ENCODE measurements at places on chromosomes 7 and 10. TPM values are rescaled to one million over a fixed set of nuclear protein-coding genes. Genes with fewer than 3 reads are reported as not detected.

DNA sequence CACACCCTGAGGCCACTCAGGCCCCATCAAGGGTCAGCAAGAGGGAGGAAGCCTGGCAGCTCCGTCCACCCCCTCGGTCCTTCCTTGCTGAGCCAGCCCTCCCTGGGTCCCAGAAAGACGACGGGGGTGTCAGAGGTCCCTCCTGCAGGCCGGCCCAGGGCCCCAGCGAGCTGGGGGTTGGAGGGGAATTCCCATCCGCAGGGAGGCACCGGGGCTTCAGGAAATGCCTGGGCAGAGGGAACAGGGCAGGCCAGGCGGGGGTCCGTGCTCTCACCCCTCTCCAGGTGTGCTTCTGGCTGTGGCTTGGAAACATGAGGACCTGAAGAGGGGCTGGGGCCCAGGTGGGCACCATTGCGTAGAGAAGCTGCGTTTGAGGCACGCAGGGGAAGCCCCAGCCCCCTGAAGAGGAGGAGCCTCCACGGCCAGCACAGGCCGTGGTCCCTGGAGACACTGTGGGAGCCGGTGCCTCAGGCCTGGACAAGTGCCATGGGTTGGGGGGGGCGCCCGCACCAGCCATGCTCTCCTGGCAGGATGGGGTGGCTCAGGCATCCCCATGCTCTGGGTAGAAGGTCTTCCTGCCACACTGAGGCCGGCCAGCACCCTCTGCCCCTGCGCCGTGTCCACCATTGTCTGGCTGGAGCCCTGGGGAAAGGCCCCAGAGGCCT is 66.7 kb downstream of the PDGFA start:
- DNase-seq = no peak

DNA sequence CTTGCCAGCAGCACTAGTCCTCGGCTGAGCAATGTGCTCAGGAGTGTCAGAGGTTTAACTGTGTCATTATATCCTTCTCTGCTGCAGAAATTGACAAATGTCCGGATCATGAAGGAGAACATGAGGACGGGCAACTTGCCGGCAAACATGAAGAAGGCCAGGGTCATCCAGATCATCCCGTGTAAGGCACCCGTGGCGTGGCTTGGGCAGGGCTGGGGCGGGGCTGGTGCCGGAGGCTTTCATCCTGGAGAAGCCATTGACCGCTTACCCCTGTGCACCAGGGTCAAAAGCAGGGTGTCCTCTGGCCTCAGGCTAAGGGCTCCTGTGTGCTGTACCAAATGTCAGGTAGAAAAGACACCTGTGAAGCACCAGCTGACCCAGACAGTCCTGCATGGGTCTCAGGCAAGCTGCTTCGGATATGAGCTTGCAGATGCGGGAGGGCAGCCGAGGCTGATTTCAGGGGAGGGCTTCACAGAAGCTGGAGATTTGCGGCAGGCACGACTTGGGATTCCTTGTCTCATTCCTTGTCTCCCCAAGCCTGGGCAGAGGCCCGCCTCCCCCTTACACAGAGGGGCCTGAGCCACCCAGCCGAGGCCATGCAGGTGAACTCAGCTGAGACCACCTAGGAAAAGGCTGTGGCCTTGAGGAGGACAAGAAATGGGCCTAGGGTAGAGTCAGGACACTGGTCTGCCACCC is 55.4 kb downstream of the MKI67 start:
- no peak for DNase-seq

DNA sequence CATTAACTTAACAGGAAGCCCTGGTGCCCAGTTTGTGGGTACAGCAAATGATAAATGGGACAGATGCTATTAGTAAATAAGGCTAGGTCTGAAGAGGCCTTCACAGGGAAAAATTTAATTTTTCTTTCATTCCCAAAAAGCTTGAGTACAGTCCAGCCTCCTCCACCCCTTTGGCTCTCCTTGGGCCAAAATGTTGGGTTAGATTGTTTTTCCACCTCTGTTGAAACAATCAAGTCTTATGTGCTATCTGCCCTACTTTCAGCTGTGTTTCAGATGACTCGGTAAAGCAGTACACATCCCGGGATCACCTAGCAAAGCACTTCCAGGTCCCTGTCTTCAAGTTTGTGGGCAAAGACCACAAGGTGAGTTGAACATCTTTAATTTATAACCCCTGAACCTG is 24.3 kb downstream of the PLA2G12B start:
- DNase-seq = no peak

DNA sequence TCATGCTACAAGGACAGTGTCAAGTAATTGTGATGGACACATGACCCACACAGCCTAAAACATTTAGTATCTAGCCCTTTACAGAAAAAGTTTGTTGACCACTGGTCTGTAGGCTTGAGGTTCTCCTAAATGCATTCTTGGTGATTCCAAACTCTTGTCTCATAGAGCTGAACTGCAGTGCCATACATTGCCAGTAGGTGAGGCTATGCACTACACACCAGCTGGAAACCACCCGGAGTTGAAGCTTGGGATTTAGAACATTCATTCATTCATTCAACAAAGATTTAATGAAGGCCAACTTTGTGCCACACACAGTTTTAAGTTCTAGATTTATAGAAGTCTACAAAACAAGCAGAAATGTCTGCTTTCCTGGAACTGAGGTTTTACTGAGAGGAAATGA is 77.3 kb upstream of the TCF7L2 start:
- DNase-seq = no peak

DNA sequence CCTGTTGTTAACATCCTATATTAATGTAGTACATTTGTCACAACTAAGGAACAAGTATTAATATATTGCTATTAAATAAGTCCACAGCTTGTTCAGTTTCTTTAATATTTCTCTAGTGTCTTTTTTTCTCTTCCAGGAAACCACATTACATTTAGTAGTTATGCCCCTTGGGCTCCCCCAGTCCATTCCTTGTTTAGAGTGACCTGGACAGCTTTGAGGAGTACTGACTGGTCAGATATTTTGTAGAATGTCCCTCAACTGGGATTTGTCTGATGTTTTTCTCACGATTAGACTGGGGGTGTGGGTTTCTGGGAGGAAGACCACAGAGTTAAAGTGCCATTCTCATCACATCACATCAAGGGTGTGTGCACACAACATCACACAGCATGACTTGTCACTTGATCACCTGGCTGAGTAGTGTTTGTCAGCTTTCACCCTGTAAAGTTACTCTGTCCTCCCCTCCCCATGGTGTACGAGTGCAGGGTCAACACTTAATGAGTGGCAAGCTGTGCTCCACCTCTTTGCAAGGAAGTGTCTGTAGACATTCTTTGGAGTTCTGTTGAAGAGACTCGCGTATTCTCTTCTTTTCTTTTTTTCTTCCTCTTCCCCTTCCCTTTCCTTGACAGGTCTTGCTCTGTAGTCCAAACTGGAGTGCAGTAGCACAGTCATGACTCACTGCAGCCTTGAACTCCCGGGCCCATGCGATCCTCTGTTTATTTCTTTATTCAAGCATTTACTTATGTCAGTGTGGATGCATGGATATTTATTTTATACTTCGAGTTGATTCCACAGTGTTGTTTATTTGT is 10.2 kb downstream of the LMTK2 start:
- DNase-seq = peak; percentile 58

- no peak for DNase-seq
Observed at GRCh38 chr10:81905161-81905560, 30.2 kb downstream of the NRG3 start.

GRCh38 chr10:91088300-91089140 is 131.9 kb upstream of the PCGF5 start:
- no peak for DNase-seq

DNA sequence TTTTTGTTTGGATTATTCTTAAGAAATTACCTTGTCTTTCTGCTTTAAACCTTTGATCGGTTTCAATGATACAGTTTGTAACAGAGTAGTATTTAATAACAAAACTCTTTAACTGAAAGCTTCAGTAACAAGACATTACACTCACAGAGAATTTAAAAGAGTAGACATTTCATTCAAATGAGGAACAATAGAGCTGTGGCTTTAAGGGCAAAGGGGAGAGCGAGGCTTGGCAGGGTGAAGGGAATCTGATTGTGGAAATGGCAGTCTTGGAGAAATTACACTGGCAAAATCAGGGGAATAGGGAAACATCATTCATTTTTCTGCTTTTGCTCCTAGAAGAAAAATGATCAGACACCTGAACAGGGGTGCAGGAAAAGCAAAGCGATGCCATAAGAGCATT is 5.1 kb upstream of the HIPK2 start:
- DNase-seq = no peak

DNA sequence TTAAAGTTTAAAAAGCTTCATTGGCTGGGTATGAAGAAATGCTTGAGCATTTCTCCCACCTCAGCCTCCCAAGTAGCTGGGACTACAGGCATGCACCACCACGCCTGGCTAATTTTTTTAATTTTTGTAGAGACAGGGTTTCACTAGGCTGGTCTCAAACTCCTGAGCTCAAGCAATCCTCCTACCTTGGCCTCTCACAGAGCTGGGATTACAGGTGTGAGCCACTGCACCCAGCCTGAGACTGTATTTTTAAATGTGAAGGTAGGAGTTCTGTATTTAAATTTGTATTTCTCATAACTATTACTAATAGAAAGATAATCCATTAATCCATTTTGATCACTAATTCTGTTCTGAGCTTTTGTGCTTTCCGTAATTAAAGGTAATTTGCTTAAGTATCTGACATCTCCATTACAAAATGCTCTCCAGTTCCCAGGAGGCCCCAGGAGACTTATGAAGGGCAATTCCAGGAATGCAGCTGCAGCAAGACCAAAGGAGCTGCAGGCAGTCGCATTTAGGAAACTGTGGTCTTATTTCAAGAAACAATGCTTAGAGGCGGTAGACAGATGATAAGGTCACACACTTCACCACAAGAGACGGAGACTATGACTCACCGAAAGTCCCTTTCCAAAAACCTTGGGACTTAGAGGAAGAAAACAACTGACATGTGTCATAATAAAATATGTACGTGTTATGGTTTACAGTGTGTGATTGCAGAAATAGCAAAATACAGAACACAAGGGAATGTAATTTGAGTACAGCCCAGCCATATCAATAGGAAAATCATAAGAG is 23.3 kb downstream of the YAE1 start:
- no peak for DNase-seq

GRCh38 chr10:106134326-106135000 is 1030.0 kb downstream of the SORCS1 start:
- DNase-seq = no peak

DNA sequence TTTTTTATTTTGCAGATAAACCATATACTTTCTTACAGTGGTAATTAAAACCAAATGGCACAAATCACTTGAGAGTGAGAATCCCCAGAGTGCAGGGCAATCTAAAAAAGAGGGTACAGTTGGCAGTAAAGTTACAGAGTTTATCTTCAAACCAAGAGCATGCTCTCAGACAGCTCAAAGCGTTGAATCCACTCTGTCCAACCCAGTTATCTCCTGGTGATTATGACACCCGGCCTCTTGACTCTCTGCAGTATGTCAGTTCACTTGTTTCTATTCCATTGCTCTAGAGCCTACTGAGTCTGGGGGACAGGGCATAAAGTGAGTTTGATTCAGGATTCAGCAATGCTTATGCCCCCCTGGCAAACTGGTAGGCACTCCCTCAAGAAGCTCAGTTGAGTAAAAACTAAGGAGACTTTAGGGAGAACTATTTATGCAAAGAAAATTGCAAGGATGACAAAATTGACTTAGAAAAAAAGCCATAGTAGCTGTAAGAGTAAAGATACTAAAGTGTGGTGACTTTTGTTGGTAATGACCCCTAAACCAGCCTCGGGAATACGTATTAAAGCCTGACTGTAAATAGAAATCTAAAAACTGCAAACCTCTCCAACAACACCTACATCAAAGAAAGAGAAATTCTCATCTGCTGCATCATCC is 55.5 kb downstream of the COL1A2 start:
- DNase-seq = no peak

DNA sequence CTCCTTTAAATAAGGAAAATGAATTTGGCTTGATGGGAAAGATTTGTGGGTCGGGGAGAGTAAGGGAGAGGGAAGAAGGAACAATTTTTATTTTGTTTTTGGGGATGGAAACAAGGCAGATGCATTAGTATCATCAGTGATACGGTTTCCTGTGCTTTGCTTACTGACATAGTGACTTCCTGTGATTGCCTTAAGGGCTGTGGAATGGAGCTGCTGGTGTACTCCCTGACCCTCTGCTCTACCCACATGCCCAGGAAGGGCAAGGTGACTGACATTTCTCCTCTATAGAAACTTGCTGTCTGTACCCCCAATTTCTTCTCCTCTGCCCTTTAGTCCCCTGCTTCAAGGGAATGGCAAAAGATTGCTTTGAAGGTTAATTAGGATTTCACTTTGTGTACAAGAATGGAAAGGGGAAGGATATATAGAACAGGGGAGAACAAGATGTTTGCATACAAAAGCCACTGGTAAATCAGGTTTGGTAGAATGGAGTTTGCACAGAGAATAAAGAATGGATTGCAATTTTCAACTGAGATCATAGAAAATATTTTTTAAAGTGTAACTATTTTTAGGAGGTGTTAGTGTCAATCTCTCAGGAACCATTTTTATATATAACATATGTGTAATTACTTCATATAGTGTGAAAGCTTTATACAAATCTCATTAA is 129.0 kb upstream of the AGR3 start:
- no peak for DNase-seq

DNA sequence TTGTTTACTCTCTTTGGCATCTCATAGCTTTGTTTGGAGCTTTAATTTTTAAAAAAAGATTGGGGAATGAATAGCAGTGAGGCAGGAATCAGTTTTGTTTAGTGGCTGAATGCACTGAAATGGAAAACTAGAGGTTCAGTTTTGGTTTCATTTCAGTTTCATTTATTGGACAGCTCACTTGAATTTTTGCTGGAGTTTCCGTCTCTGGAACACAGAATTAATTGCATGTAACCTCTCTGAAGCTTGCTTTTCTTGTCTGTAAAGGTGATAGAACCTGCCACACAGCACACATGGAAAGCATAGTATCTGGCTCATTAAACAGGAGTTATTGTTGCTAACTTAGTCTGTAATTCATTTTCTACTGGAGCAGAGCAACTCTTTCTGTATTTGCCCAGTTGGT is 7.1 kb downstream of the GRM8 start:
- DNase-seq = no peak

Gene INA
- total RNA-seq = not detected

Gene AMPH
- 1.5 TPM for total RNA-seq

Gene INHBA
- total RNA-seq = 18.0 TPM

Gene EFCAB10
- not detected for total RNA-seq

Gene EIF5AL1
- total RNA-seq = 0.10 TPM

Gene GIMAP2
- total RNA-seq = 12.2 TPM
